Hematopoietic multipotent progenitor cell (in vitro differentiated cells): ENCODE measurements at places on chromosomes 7 and 10. TPM values are rescaled to one million over a fixed set of nuclear protein-coding genes. Genes with fewer than 3 reads are reported as not detected.
A peak's percentile ranks its signal among the peaks of the same experiment; 100 is the strongest.

GRCh38 chr10:34537629-34538231 lies 277.4 kb downstream of the PARD3 start:
- no peak for DNase-seq

DNA sequence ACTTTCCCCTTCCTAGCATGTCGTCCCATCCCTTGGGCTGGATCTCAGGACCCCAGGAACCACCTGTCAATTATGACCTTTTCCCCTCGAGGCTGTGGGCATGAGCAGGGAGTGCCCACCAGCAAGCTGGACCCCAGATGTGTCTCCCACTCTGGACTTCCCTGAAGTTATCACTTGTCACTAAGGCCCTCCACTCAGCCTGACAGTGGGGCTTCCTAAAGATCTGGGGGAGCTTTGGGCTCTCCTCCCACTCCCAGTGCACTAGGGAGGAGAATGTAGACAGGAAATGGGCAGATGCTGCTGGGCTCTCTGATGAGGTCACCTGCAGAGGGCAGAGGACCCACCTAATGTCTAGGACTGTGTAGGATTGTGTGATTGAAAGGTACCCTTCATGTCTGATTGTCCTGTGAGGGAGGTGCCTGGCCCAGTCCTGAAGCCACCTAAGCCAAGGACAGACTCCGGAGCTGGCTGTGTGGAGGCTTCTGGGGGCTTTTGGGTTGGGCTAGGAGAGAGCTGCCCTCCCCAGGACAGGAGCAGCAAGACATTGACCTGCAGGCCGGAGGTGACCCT lies 18.7 kb downstream of the MYO1G start:
- no peak for DNase-seq

DNA sequence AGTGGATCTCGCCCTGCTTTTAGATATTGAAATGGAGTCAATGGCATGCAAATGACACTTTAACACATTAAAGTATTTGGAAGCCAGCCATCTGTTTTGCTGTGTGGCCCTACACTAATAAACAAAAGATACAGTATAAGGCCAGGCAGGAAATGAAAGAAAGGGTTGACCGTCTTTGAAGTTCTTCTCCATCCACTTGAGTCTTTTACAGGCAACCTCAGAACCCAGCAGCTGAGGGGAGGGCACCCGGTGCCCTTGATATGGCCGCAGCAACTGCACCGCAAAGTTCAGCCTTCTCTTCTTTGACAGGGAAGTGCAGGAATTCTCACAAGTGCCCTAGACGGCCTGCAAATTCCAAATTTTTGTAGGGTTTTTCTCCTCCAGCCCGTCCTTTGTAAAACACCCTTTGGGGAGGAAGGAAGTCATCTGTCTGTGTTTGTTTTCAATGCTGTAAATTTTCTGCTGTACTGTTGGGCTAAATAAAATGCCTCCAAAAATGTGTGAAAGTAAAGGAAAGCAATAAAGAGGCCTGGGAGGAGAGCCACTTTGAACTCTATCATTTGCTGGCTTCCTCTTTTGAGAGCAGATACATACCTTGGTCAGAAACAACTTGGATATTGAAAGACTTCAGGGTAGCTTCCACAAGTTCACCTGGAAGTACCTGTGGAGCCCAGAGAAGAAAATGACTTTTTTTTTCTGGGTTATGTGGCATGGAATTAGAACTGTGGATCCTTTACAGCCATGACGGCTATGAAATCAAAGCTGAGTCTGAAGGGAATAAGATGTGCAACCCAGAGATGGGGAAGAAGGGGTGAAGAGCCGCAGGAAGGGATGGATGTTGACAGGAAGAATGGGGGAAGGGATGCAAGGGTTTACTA lies 3.6 kb downstream of the HOXA1 start:
- DNase-seq = no peak

GRCh38 chr10:77625379-77625778 lies 12.2 kb downstream of the KCNMA1 start:
- no peak for DNase-seq

- no peak for DNase-seq
Observed at GRCh38 chr10:5491477-5491876, 7.9 kb downstream of the CALML5 start.

DNA sequence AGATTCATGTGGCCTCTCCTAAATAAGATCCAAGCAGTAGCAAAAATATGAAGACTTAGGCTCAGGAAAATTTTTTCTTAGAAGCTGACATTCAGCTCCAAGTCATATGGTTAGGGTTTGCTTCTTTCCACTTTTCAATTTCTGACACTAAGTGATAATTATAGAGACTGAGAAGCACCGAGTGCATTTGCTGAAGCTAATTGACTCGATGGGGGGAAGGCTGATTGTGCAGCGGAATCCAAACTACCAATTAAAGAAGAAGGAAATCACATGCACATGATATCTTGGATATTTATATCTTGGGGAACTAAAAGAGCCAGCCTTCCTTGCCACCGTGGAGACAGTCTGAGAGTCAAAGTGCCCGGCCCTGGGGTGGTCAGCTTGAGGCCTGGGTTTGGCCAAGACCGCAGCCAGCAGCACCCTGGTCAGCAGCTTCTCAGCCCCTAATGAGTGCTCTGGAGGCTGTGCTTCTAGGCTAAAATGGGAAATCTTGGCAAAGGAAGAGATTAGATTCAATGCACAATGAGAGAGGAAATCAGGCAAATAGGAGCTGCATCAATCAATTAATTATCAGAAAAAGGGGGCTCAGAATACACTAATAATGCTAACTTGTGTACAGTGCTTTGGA lies 589.3 kb downstream of the NRG3 start:
- no peak for DNase-seq

- no peak for DNase-seq
Observed at GRCh38 chr7:6628045-6628444, 9.1 kb upstream of the ZNF316 start.

GRCh38 chr10:76302961-76303630 lies 871.7 kb downstream of the LRMDA start:
- DNase-seq = no peak

GRCh38 chr7:111864291-111864976 lies 302.1 kb upstream of the IMMP2L start:
- DNase-seq = no peak

DNA sequence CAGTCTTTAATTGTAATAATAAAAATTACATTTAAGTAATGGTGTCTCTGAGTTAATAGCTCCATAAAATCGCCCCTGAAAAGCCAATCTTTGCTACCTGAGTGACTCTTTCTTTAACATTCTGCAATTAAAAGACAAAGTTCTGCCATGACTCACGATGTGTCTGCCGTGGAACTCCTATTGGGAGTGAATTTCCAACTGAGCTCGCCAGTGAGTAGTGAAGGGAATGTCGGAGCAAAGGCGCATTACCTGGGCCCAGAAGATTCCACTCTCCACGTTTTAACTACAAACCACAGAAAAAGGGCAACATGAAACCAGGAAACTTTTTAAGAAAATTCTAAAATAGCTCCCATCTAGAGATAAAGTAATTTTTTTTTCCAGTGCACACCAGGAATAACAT lies 36.9 kb upstream of the RNF32 start:
- no peak for DNase-seq

DNA sequence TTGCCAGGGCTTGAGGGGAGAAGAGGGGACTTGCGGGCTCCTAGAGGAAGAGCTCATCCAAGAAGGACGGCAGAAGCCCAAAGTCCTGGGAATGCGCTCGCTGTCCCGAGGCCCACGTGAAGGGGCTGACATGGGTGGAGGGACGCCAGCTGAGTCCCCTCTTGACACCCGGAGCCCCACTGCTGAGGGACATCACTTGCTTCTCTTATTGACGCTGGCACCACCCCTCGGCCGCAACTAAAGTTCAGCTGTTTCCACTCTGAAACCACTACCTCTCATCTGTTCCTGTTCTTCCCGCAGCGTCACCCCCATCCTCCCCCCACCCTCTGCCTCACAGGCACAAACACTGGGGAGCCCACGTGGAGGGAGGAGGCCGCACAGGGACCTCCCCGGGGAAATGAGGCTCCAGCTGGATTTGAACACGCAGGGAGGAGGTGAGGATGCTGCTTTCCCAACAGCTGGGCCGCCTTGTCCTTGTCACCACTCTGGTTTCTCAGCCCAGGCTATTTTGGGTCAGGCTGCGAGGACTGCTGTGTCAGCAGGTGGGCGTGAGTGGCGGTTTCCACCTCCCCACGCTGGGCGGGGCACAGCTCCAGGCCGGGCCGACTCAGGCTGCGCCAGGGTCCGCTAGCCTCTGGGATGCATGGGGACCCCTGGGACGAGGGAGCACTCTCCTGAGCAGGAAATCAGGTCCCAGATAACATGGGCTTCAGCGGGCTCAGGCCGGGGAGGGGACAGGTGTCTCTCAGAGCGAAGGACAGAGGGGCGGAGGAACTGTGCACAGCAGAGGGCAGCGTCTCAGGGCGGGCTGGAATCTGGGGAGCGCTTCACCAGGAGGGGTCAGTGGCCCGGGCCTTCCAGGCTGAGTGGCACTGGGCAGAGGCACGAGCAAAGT lies 156.3 kb downstream of the ZNF248 start:
- no peak for DNase-seq

DNA sequence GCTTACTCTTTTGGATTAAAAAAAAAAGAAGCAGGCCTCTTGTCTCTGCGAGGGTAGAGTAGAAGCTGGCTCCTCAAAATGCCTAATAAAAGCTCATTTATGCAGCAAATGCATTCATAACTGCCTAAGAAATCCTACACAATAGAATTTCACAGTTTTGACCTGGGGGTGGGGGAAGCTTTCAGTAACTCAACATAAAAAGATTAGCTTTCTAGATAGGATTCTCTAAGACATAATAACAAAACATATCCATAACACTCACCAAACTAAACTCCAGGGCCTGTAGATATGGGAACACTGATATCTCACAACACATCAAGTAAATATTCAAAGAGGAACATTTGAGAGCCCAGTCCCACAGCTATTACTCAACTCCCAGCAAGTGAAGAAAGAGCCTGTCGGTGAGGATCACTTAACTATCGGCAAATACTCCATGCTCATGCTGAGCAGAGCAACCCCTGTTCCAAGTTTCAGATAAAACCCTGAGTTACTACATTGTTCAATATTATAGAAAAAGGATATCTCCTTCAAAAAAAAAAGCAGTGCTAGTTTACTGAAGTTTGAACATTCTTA lies 88.1 kb downstream of the COBL start:
- DNase-seq = no peak

DNA sequence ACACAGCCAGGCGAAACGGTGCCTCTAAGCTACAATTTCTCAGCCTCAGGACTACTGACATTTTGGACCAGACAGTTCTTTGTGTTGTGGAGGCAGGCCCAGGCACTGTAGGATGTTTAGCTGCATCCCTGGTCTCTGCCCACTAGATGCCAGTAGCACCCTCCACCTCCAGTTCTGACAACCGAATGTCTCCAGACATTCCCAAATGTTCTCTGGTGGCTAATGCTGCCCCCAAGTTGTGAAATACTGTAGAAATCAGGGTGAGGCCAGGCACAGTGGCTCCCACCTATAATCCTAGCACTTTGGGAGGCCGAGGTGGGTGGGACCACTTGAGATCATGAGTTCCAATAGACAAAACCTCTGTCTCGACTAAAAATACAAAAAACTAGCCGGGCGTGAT lies 18.2 kb downstream of the HNRNPF start:
- DNase-seq = no peak

DNA sequence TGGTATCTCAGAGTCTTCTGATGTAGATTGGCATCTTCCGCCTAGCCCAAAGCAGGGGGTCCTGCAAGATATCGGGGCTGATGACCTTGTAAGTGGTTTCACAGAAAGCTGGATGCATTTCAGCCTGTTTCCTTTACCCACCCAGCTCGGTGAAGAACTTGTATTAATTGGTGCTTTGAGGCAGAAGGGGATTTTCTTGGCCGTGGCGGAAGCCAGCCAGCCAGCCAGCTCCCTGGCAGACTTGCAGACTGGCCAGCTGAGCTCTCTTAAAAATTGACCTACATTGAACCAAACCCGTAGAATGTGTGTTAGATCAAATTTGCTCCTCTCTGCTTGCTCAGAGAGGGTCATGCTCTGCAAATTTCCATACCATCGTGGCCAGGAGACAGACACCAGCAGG lies 218.4 kb downstream of the ADAM12 start:
- DNase-seq = no peak

GRCh38 chr10:113007343-113007771 lies 57.3 kb downstream of the TCF7L2 start:
- DNase-seq = peak; percentile 13

DNA sequence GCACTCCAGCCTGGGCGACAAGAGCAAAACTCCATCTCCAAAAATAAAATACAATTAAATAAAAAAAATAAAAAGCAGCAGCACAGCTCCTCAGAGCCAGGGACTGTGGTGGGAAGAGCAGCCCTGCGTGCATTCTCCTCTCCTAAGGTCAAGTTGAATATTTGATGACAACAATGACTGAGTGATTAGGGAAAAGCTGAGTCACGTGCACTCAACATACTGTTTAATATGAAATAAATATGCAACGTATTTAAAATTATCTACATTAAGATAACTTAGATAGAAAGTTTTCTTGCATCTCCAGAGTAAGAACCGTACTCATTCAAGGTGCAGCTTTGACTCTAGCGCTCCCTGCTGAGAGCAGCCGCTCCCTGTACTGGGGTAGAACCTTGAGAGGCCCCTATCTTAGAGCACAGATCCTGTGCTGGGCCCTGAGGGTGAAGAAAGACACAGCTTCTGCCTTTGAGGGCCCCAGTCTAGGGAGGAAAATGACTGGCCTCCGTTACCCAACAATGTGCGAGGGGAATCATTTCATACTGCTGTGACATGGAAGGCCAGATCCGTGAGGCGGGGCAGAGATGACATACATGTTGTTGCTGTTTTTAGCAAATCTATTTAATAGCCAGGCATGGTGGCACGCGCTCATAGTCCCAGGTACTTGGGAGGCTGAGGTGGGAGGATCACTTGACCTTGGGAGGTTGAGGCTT lies 81.1 kb downstream of the SVIL start:
- DNase-seq = no peak

GRCh38 chr7:98619450-98620321 lies 2.6 kb downstream of the NPTX2 start:
- DNase-seq = no peak

DNA sequence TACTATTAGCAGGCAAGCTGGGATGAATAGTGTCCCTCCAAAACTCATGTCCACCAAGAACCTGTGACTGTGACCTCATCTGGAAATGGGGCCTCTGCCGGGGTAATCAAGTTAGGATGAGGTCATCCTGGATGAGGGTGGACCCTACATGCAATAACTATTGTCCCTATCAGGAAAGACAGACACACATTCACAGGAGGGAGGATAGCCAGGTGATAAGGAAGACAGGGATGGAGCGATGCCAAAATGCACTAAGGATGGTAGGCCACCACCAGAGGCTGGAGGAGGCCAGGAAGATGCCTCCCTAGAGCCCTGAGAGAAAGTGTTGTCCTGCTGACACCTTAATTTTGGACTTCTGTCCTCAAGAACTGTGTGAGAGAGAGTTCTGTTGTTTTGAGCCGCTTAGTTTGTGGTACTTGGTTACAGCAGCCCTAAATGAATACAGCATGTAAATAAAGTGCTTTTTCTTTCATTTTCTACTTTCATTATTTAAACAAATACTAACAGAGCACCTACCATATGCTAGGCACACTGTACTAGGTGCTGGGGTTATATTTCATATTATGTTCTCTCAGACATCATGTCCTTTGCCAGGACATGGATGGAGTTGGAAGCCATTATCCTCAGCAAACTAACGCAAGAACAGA lies 111.9 kb downstream of the USP6NL start:
- no peak for DNase-seq

GRCh38 chr7:515628-516027 lies 4.0 kb downstream of the PDGFA start:
- no peak for DNase-seq

Gene NPC1L1
- total RNA-seq = under 0.01 TPM

Gene STEAP4
- total RNA-seq = under 0.01 TPM

Gene COL17A1
- total RNA-seq = under 0.01 TPM

Gene ADGRA1
- not detected for total RNA-seq

Gene MRC1
- total RNA-seq = 0.27 TPM

Gene ZP3
- total RNA-seq = 17.5 TPM

Gene OPN1SW
- total RNA-seq = not detected

Gene DHX32
- 15.1 TPM for total RNA-seq

Gene PCDH15
- total RNA-seq = not detected

Gene INMT
- 0.54 TPM for total RNA-seq

Gene PKD2L1
- total RNA-seq = not detected
